Activated T-helper 1 cell treated with anti-CD3 and anti-CD28 coated beads, Interleukin-2, amount 50 U/mL, for 16 hours (primary cell): ENCODE measurements at places on chromosomes 4 and X.

DNA sequence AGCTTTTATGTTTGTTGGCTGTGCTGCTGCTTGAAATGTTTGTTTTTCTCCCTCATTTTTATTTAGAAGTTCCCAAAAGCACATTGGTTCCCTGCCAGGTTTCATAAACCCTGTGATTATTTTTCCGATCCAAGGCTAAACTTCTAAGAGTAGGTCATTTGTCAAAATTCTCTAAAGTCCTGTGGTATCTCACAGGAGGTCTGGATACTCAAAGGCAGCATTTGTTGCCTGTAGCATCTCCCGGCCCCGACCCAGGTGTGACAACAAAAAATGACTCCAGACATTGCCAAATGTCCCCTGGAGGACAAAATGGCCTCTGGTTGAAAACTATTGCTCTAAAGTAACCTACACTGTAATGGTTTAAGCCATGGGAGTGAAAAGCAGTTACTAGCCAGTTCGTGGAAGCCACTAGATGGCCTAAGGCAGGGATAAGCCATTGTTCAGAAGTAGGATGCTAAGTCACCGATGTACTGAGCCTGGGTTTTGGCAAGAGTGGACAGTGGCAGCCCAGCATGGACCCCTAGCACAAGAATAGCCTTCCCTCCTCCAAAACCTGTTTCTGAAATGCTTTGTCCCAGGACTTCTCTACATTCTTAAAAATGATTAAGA, 256.1 kb downstream of the THOC2 start:
- DNase-seq = no peak

DNA sequence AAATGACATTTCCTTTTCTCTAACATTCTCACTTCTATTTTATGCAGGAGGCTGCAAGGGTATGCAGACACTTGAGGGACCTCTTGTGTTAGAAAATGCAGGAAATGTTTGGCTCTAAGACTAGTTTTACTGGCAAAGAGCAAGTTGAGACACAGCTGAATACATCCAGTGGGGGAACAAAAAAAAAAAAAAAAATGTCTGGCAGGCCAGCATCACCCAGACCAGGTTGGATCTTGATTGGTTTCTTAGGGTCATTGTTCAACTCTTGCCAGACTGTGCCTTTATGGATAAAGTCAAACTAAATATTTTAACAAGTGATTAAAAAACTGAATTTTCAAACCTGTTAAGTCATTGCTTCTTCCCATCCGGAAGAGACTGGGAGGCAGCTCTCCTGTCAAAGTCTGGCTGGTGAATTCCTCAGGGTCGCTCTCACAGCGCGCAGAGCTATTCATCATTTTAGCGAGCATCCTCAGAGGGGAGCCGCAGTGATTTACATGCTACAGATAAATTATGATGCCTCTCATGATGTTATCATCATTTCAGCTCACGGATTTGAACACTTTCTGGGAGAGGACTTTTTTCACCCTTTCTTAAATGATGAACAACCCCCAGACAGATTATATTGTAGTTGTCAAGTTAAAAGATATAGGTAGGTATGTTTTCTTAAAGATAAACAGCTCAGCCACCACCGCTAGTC, 23.6 kb upstream of the PACRGL start:
- DNase-seq = no peak

- no peak for DNase-seq
Observed at GRCh38 chr4:17077105-17077504, 178.7 kb upstream of the LDB2 start.

- no peak for DNase-seq
Observed at GRCh38 chr4:139403462-139403861, 50.5 kb upstream of the RAB33B start.

DNA sequence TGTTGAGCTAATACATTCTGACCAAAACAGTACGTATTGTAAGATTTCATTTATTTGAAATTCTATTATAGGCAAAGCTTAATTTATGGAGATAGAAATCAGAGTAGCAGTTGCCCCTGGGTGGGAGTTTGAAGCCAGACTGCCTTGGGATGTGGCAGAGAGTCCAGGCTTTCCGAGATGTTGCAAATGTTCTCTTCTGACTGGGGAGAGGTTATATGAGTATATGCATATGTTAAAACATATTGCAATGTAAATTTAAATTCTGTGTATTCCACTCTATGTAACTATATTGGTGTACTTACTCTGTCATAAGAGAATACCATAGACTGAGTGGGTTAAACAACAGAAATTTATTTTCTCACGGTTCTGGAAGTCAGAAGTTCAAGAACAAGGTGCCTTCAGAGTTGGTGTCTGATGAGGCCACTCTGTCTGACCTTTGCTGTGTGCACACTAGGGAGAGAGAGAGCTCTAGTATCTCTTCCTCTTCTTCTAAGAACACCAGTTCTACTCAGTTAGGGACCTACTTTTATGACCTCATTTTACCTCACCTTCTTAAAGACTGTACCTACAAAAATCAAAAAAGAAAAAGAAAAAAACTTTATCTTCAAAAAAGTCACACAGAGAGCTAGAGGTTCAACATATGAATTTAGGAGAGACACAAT, 299.3 kb upstream of the HS3ST1 start:
- no peak for DNase-seq

DNA sequence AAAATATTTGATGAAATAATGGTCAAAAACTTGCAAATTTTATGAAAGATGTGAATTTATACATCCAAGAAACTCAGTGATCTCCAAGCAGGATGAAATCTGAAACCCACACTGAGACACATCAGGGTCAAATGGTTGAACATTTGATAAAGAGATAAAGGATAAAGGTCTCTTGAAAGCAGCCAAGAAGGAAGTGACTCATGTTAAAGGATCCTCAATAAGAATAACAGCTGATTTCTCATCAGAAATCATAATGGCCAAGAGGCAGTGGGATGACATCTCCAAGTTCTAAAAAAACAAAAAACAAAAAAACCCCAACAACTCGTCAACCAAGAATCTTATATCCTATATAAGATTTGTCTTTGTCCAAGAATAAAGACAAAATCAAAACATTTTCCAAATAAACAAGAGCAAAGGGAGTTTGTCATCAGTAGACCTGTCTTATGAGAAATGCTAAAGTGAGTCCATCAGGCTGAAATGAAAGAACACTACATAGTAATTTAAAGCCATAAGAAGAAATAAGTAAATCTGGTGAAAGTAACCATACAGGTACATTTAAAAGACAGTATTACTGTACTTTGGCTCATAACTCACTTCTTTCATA, 121.7 kb downstream of the PDS5A start:
- DNase-seq = no peak

GRCh38 chrX:21479695-21480270, 105.6 kb downstream of the CNKSR2 start:
- DNase-seq = no peak

GRCh38 chr4:67291644-67292043, 253.7 kb downstream of the CENPC start:
- no peak for DNase-seq
